ENCODE measurements at places on chromosomes 4 and X. TPM values are rescaled to one million over a fixed set of nuclear protein-coding genes. Genes with fewer than 3 reads are reported as not detected.

NUDT11 gene
- total RNA-seq, result 2.6 TPM

MAGEB2 gene
- total RNA-seq, result not detected

REST gene
- 46.1 TPM for total RNA-seq

CITED1 gene
- total RNA-seq, result not detected

SSX2 gene
- not detected for total RNA-seq

RHOH gene
- total RNA-seq, result 97.5 TPM

P2RY8 gene
- 30.2 TPM for total RNA-seq

NXF2 gene
- total RNA-seq, result not detected

MFAP3L gene
- 1.2 TPM for total RNA-seq

STPG2 gene
- total RNA-seq, result not detected

UGT8 gene
- 0.53 TPM for total RNA-seq

PPP4R3C gene
- total RNA-seq, result not detected

GRCh38 chr4:47340914-47341313 lies 122.6 kb downstream of the COMMD8 start:
- H3K36me3 ChIP-seq, result no peaks in the 10 kb centered on the region
- H3K27ac ChIP-seq, result no peak overlapping the region
- DNase-seq, result no peak
- H3K4me3 ChIP-seq, result no peak overlapping the region
- H3K27me3 ChIP-seq, result peaks cover 3% of the 10 kb centered on the region

GRCh38 chr4:151291485-151291884 lies 14.5 kb downstream of the PRSS48 start:
- DNase-seq, result no peak
- H3K4me3 ChIP-seq, result no peak overlapping the region
- H3K36me3 ChIP-seq, result no peaks in the 10 kb centered on the region

- H3K4me3 ChIP-seq, result no peak overlapping the region
- H3K36me3 ChIP-seq, result peaks cover 4% of the 10 kb centered on the region
- H3K27ac ChIP-seq, result peak overlapping the region; percentile 92
- peak; percentile 84 for DNase-seq
- no peaks in the 10 kb centered on the region for H3K27me3 ChIP-seq
- peaks cover 60% of the 10 kb centered on the region for H3K4me1 ChIP-seq
Observed at GRCh38 chr4:2786152-2786671, 6.7 kb upstream of the SH3BP2 start.

DNA sequence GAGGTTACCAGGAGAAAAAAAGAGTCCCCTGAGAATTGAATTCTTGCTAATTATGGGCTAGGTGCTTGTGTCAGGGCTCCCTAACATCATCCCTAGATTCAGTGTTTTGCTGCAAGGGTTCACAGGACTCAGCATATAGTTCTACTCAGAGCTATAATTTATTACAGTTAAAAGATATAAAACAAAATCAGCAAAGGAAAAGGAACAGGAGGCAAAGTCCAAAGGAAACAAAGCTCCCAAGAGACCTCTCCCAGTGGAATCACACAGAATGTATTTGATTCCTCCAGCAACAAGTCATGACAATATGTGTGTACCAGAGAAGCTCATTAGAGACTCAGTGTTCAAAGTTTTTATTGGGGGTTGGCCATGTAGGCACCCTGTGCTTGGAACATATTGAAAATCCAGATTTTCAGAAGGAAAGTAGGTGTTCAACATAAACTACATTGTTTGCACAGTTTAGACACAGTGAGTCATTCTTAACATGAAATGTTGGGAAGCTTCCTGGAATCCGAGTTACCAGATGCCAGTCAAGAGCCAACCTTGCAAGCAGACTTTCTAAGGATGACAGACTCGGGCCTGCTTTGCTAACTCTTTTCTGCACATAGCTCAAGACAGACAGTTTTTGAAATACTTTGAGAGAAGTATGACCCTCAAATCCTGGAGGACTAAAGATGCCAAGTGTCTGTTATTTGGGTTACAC lies 311.3 kb upstream of the EMCN start:
- DNase-seq, result no peak
- no peak overlapping the region for H3K27ac ChIP-seq
- peaks cover under 1% of the 10 kb centered on the region for H3K4me1 ChIP-seq
- H3K4me3 ChIP-seq, result no peak overlapping the region
- H3K36me3 ChIP-seq, result no peaks in the 10 kb centered on the region
- H3K27me3 ChIP-seq, result no peaks in the 10 kb centered on the region

DNA sequence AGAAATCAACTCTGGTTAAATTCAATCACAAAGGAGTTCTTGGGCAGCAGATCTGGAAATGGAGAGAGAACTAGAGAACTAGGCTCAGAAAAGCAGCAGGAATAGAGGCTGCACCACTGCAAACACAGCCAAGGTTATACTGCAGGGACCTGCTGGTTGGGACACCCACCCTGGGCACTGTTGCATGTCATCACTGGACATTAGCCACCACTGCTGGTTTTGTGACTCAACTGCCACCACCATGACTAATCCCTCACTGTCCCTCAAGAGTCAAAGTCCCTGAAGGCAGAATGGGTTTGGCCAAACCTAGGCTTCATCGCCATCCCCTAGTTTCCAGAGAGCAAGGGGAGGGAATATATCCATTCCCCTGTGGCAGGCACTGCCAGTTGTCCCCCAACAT lies 38.1 kb upstream of the IRAK1 start:
- H3K27ac ChIP-seq, result peak overlapping the region; percentile 76
- no peak for DNase-seq
- H3K36me3 ChIP-seq, result peaks cover 21% of the 10 kb centered on the region
- H3K4me1 ChIP-seq, result peaks cover 63% of the 10 kb centered on the region

DNA sequence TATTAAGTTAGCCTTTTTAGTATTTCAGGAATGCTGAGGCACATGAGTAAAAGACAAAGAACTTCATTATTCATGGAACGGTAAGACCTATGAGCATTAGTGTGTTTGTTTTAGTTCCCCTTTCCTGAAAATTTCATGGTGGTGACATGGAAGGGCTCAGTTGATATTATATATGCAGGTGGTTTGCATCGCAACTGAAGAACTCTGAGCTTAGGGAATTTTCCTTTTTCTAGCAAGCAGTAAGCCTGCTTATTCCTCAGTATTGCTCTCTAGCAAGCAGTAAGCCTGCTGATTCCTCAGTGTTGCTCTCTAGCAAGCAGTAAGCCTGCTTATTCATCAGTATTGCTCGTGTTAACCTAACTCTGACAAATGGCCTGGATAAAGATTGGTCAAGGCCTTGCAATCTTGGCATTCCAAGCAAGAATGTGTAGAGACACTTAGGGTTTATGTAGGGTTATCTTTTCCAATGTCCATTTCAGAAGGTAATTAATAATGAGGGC lies 37.7 kb upstream of the MAGEB18 start:
- no peaks in the 10 kb centered on the region for H3K4me1 ChIP-seq
- no peaks in the 10 kb centered on the region for H3K36me3 ChIP-seq
- H3K4me3 ChIP-seq, result no peak overlapping the region
- H3K27ac ChIP-seq, result no peak overlapping the region
- no peaks in the 10 kb centered on the region for H3K27me3 ChIP-seq
- DNase-seq, result no peak

DNA sequence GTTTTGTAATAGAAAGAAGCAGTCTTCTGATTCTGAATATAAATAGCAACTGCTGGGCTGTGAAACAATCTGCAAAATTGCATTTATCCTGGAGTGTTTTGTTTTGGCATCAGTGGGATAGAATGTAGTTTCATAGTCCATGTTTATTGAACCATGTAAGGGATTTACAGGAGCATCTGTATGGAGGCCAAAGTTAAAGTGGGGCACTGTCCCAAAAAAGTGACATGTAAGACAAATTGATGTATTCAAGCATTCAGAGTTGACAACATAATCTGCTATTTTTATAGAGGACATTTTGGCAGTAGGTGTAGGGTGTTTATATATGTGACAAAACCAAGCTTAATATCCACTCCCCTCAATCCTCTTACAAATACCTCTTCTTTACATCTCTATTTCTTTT lies 200.5 kb upstream of the ANK2 start:
- no peak for DNase-seq
- H3K27me3 ChIP-seq, result peaks cover 2% of the 10 kb centered on the region
- H3K36me3 ChIP-seq, result no peaks in the 10 kb centered on the region
- H3K4me3 ChIP-seq, result no peak overlapping the region

GRCh38 chr4:138688408-138689085 lies 327.0 kb upstream of the NOCT start:
- no peaks in the 10 kb centered on the region for H3K36me3 ChIP-seq
- DNase-seq, result no peak
- H3K27me3 ChIP-seq, result peaks cover 3% of the 10 kb centered on the region
- no peak overlapping the region for H3K4me3 ChIP-seq
- H3K4me1 ChIP-seq, result no peaks in the 10 kb centered on the region
- no peak overlapping the region for H3K27ac ChIP-seq

GRCh38 chrX:100408713-100409609 lies 1.1 kb downstream of the PCDH19 start:
- H3K4me3 ChIP-seq, result peak overlapping the region; percentile 29
- H3K36me3 ChIP-seq, result peaks cover 2% of the 10 kb centered on the region
- no peak overlapping the region for H3K27ac ChIP-seq
- peaks cover 57% of the 10 kb centered on the region for H3K27me3 ChIP-seq
- H3K4me1 ChIP-seq, result peaks cover 15% of the 10 kb centered on the region
- DNase-seq, result no peak

GRCh38 chr4:56530269-56531148 lies 24.9 kb downstream of the ARL9 start:
- H3K4me3 ChIP-seq, result peak overlapping the region; percentile 58
- peaks cover 10% of the 10 kb centered on the region for H3K27me3 ChIP-seq
- H3K4me1 ChIP-seq, result peaks cover 4% of the 10 kb centered on the region
- H3K27ac ChIP-seq, result no peak overlapping the region
- peak; percentile 90 for DNase-seq

- H3K36me3 ChIP-seq, result no peaks in the 10 kb centered on the region
- H3K4me3 ChIP-seq, result no peak overlapping the region
- no peak for DNase-seq
- H3K27ac ChIP-seq, result no peak overlapping the region
- H3K27me3 ChIP-seq, result no peaks in the 10 kb centered on the region
Observed at GRCh38 chrX:138191998-138192397, 519.5 kb downstream of the FGF13 start.

- H3K4me3 ChIP-seq, result no peak overlapping the region
- no peak overlapping the region for H3K27ac ChIP-seq
- no peaks in the 10 kb centered on the region for H3K4me1 ChIP-seq
- H3K27me3 ChIP-seq, result no peaks in the 10 kb centered on the region
- H3K36me3 ChIP-seq, result no peaks in the 10 kb centered on the region
- DNase-seq, result no peak
Observed at GRCh38 chrX:105263801-105264200, 43.3 kb upstream of the TEX13A start.

DNA sequence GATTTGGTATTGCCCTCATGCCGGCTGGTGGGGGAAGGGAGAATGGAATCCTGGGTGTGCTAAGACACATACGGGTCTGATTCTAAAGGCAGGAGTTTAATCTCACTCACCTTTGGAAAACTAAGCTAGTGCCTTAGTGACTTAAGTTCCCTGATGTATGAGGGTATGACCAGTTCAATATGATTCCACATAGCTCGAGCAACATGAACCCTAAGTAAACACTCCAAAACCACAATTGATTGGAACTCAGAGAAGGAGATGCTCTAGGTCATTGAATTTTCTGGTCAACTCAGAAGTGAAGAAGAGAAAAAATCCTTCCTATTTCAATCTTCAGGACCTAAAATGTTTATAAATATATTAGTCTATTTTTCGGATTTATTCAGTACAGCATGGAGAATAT lies 420.1 kb upstream of the INTU start:
- no peak for DNase-seq
- H3K36me3 ChIP-seq, result no peaks in the 10 kb centered on the region
- no peak overlapping the region for H3K4me3 ChIP-seq
- no peaks in the 10 kb centered on the region for H3K4me1 ChIP-seq
- H3K27me3 ChIP-seq, result no peaks in the 10 kb centered on the region

- H3K27me3 ChIP-seq, result no peaks in the 10 kb centered on the region
- H3K4me1 ChIP-seq, result no peaks in the 10 kb centered on the region
- H3K36me3 ChIP-seq, result no peaks in the 10 kb centered on the region
- H3K27ac ChIP-seq, result no peak overlapping the region
Observed at GRCh38 chr4:61406677-61407076, 206.6 kb downstream of the ADGRL3 start.

- DNase-seq, result no peak
- H3K27me3 ChIP-seq, result no peaks in the 10 kb centered on the region
- no peaks in the 10 kb centered on the region for H3K4me1 ChIP-seq
- no peaks in the 10 kb centered on the region for H3K36me3 ChIP-seq
- H3K4me3 ChIP-seq, result no peak overlapping the region
Observed at GRCh38 chrX:136480383-136480782, 7.4 kb upstream of the BRS3 start.

GRCh38 chr4:84968925-84969324 lies 2.4 kb upstream of the WDFY3 start:
- H3K36me3 ChIP-seq, result no peaks in the 10 kb centered on the region
- no peak overlapping the region for H3K27ac ChIP-seq
- no peak overlapping the region for H3K4me3 ChIP-seq
- peaks cover 12% of the 10 kb centered on the region for H3K4me1 ChIP-seq
- H3K27me3 ChIP-seq, result peaks cover 23% of the 10 kb centered on the region
- DNase-seq, result no peak

- H3K27ac ChIP-seq, result no peak overlapping the region
- H3K4me1 ChIP-seq, result no peaks in the 10 kb centered on the region
- no peaks in the 10 kb centered on the region for H3K36me3 ChIP-seq
- no peak for DNase-seq
- no peaks in the 10 kb centered on the region for H3K27me3 ChIP-seq
Observed at GRCh38 chr4:23779839-23780238, 110.0 kb downstream of the PPARGC1A start.

GRCh38 chr4:174358410-174358809 lies 74.7 kb downstream of the CEP44 start:
- H3K27ac ChIP-seq, result no peak overlapping the region
- H3K4me3 ChIP-seq, result no peak overlapping the region
- H3K36me3 ChIP-seq, result no peaks in the 10 kb centered on the region
- H3K4me1 ChIP-seq, result peaks cover 5% of the 10 kb centered on the region
- DNase-seq, result no peak

- peaks cover 80% of the 10 kb centered on the region for H3K4me1 ChIP-seq
Observed at GRCh38 chr4:108094131-108094530, 74.6 kb downstream of the LEF1 start.

DNA sequence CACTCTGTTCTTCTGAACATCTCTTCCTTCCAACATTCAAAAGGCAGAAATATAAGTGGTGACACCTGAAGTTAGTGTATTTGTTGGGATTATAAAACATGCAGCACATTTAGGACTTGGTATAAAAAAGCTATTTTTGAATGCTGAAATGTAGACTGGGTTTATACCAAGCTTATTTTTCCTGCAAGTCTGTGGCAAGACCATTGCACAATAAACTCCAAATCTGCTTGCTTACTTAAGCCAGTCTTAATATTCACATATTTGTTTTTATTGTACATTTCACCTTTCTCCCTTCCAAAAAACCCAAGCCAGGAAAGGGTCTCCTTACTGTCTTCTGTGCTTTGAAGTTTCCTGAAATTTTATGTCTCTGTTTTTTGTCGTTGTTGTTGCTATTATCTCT lies 63.7 kb downstream of the FHIP1A start:
- no peaks in the 10 kb centered on the region for H3K36me3 ChIP-seq
- no peak overlapping the region for H3K27ac ChIP-seq
- DNase-seq, result no peak

GRCh38 chrX:154008521-154008920 lies 11.2 kb downstream of the IRAK1 start:
- no peaks in the 10 kb centered on the region for H3K4me1 ChIP-seq
- H3K4me3 ChIP-seq, result no peak overlapping the region
- no peak for DNase-seq
- H3K27ac ChIP-seq, result no peak overlapping the region
- no peaks in the 10 kb centered on the region for H3K27me3 ChIP-seq

GRCh38 chr4:21885241-21885640 lies 63.3 kb downstream of the KCNIP4 start:
- H3K27ac ChIP-seq, result no peak overlapping the region
- H3K36me3 ChIP-seq, result no peaks in the 10 kb centered on the region
- no peak for DNase-seq
- no peaks in the 10 kb centered on the region for H3K4me1 ChIP-seq

- H3K27ac ChIP-seq, result no peak overlapping the region
- H3K27me3 ChIP-seq, result no peaks in the 10 kb centered on the region
- no peaks in the 10 kb centered on the region for H3K4me1 ChIP-seq
- no peaks in the 10 kb centered on the region for H3K36me3 ChIP-seq
Observed at GRCh38 chrX:74467656-74468055, 46.4 kb downstream of the SLC16A2 start.
